ENCODE measurements at places on chromosomes 12 and 14. TPM values are rescaled to one million over a fixed set of nuclear protein-coding genes. Genes with fewer than 3 reads are reported as not detected.

The RNASE1 gene
- 0.40 TPM for total RNA-seq

The AICDA gene
- total RNA-seq, result 11.5 TPM

The OTOGL gene
- 0.56 TPM for total RNA-seq

The LRCOL1 gene
- not detected for total RNA-seq

The NELL2 gene
- total RNA-seq, result 0.85 TPM

The ANO2 gene
- not detected for total RNA-seq

GRCh38 chr12:123160801-123161487 lies 10.1 kb upstream of the PITPNM2 start:
- no peak for DNase-seq

DNA sequence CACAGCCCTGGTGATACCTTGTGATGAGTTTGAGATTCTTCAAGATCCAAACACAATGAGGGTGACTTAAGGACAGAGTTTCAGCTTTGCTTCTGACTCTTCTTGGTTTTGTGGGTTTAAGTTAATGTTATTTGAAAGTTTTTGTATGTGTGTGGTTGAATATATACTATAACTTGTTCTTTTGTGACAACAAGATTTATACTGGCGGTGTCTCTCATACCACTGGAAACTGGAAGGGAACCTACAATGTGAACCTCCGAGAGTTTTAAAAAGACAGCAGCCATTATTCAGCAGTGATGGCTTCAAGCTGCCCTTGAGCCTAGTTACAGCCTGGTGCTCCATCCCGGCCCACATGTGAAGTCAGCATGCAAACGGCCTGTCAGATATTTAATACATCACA lies 87.9 kb upstream of the IGF1 start:
- no peak for DNase-seq

GRCh38 chr14:97298331-97298730 lies 501.1 kb downstream of the VRK1 start:
- DNase-seq, result no peak

DNA sequence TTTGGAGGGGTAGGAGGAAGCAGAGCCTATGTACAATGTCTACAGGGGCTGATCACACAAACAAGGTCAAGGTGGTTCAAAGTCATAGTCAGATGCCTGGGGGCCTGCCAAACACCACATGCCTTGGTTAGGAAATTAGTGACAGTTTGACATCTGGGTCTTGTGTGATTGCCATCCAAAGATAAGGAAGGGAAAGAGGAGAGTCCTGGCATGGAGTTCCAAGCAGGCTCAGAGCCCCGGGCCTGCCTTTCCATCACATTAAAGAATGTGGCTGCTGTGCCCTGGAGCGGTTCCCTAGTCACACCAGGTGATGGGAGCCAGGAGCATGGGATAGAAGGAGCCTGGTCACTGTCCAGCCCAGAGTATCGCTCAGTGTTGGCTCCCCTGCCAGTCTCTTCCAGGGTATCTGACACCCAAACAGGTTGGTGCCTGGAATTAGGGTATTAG lies 53.6 kb upstream of the BCL2L14 start:
- DNase-seq, result no peak

GRCh38 chr12:18849080-18849479 lies 111.2 kb downstream of the CAPZA3 start:
- no peak for DNase-seq

DNA sequence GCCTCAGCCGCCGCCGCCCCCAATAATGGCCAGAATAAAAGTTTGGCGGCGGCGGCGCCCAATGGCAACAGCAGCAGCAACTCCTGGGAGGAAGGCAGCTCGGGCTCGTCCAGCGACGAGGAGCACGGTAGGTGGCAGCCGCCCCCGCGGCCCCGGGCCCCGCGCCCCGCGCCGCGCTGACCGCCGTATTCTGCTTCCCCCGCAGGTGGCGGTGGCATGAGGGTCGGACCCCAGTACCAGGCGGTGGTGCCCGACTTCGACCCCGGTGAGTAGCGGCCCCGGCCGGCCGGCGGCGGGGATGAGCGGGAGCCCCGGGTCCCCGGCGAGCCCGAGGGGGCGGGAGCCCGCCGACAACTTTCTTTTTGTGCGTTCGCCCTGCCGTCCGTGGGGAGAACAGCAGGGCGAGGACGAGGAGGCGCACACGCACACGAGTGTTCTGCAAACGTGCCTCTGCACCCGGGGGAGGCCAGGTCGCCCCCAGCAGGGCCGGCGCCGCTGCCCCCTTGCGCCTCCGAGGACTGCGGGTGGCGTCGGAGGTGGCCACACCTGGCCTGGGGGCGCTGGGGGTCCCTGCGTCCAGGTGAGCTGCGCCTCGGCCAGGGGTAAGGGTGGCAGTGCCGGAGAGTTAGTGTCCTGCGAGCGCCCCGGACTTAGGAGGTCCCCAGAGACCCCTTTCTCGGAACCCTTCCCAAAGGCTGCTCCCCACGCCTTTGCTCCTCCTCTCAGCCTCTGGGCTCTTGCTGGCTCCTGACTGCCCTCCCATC lies 794 bp downstream of the RCOR1 start:
- no peak for DNase-seq

- no peak for DNase-seq
These were observed 506.1 kb downstream of the NELL2 start for GRCh38 chr12:44369998-44370397.
